ENCODE measurements at places on chromosomes 12 and 14.

DNA sequence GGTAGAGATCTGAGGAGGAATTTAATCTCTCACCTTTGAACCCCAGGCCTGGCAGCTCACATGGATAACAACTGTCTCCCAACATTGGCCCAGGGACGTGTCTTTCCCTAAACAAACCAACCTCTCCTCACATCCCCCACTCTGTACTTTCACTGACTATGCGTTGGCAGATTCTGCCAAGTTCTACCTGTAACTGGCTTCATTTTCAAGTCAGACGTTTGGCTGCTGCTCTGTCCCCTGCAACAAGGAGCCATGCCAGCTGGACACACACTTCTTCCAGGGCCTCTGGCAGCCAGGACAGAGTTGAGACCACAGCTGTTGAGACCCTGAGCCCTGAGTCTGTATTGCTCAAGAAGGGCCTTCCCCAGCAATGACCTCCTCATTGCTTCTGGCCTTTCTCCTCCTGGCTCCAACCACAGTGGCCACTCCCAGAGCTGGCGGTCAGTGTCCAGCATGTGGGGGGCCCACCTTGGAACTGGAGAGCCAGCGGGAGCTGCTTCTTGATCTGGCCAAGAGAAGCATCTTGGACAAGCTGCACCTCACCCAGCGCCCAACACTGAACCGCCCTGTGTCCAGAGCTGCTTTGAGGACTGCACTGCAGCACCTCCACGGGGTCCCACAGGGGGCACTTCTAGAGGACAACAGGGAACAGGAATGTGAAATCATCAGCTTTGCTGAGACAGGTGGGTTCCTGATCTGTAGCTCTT lies at the start of gene INHBC:
TSS of gene INHBC (plus strand) at position 268 of the 707 bp plus-strand sequence. CDS start at position 371, 103 bp downstream.
- no peak for DNase-seq

GRCh38 chr14:105907276-105907675 lies 380.9 kb downstream of the TMEM121 start:
- DNase-seq, result no peak

GRCh38 chr12:94717108-94717507 lies 66.8 kb upstream of the TMCC3 start:
- no peak for DNase-seq

DNA sequence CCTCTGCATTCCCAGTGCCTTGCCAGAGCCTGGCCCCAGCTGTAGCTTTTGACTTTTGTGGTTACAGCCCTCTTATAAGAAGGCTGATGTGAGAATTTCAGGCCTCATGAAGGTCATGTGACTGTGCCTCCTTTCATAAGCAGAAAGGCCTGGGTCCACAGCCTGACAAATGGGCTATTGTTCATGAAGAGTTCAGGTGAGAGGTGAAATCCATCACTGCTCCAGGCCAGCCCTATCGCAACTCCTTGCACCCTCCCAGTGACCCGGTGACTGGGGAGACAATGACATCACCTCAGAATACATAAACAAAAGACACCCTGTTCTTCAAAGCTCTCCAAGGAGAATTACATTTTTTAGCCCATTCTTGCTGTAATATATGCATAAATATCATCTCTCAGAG lies 321.5 kb downstream of the PCNX1 start:
- DNase-seq, result no peak

DNA sequence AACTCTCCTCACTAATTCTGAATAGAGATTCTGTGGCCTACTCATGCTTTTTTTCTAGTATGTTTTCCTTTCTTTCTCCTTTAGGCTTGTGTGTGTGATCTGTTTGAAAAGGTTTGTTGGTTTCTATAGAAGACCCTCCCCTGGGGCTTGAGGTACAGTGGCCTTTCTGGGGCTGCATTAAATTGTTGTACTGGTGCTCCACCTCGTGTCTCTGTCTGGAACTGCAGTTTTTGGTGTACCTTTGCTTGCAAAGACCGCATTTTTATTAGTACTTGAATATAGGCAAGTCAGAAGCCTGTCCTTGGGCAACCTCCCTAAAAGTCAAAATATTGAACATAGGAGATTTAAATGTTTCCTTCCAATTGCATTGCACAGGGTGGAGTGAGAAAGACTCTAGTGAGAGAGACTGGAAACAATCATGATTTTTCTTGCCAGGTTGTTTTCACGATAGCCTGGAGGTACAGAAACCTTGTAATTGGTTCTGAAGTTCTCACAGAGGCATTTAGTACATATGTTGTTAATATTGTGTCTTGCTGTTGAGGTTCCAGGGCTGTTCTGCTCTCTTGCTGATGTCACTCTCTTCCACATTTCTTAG lies 39.0 kb downstream of the SLCO1B1 start:
- no peak for DNase-seq

- DNase-seq, result no peak
Measured at GRCh38 chr14:32761381-32761968, 177.2 kb upstream of the NPAS3 start.

GRCh38 chr12:107129315-107129930 lies 36.1 kb upstream of the CRY1 start:
- DNase-seq, result no peak

DNA sequence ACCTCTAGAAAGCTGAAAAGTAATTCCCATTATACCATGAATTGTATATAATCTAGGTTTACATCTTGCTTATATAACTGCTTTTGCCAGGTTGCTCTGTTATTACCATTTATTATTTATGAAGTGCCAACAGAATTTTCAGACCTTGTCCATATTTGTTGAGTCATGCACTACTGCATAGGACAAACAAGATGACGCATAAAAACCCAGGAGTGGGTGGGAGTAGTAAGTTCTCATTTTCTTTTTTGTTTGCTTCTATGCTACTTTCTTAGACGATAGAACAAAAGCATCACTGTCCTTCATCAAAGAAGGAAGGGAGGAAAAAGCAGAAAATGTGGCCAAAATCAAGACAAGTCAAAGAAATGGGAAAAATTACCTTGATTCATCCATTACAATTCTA lies 119.0 kb upstream of the RASSF8 start:
- no peak for DNase-seq

DNA sequence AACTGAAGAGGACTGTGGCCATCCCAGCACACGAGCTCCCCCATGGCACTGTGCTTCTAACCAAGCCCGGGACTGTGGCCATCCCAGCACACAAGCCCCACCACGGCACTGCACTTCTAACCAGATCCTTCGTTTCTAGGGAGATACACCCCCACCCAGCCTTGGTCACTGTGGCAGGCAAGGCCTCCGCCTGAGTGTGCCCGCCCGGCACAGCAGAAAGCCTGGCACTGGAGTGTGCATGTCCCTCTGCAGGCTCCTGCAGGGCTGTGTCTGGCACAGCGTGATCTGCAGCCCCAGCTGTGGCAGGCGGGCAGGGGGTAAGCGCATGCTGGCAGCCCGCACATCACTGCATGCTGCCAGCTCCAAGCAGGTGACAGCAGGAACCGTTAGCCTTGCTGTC lies 49.8 kb downstream of the CCDC85C start:
- no peak for DNase-seq

DNA sequence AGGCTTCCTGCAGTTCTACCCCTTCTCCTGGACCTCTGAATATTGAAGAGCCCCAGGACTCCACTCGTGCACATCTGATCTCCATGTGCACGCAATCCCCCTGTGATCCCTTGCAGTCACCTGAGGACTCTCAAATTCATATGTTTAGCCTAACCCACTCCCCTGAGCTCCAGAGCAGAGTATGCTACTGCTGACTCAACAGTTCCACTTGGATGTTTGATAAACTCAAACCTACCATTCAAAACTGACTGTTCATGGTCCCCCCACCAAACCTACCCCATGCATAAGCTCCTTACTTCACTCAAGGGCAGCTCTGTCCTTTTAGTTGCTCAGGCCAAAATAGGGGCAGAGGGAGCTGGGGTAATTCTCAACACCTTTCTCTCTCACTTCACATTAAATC lies 96.0 kb downstream of the DNAI7 start:
- DNase-seq, result no peak

DNA sequence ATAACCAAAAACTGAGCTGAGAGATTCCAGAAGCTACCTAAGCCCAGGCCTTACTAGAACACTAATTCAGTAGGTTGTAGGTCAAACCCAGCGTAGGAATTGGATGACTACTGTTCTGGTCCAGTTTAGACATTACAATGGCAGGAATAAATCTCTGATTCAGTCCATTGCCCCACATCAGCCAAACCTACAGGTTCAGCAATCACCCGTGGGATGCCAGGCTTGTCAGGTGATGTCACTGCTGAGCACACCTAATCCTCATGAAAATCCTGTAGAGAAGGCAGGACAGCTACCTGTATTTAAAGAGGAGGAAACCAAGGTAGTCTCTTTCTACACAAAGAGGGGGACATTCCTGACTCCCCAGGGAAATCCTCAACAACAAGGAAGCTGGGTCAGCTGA lies 63.7 kb downstream of the RFX4 start:
- DNase-seq, result no peak

- no peak for DNase-seq
Measured at GRCh38 chr14:60616461-60616959, 32.8 kb downstream of the SIX1 start.

DNA sequence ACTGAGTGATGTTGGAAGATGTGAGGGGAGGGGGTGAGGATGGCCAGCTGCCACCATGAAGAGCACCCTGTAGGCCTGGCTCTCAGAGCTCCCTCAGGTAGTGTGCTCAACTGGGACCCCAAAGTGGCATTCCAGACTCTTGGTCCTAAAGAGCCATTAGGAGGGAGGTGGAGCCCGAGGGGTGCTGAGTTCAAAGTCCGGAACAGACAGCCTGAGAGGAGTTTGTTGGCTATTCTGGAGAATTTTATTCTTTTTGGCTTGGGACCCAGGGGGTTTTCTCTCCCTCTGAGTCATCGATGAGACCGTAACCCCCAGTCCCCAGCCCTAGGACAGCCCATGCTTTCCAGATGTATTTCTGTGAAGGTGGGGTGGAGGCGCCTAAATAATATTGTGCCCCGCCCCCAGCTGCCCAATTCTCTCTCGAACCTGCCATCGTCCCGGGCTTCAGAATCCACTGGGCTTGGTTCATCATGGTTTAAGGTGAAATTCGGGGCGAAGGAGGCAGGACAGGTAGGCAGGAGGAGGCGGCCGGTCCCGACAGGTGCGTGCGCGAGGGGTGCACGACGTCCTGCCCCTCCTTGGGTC lies 690 bp upstream of the RBP5 start:
- DNase-seq, result no peak

DNA sequence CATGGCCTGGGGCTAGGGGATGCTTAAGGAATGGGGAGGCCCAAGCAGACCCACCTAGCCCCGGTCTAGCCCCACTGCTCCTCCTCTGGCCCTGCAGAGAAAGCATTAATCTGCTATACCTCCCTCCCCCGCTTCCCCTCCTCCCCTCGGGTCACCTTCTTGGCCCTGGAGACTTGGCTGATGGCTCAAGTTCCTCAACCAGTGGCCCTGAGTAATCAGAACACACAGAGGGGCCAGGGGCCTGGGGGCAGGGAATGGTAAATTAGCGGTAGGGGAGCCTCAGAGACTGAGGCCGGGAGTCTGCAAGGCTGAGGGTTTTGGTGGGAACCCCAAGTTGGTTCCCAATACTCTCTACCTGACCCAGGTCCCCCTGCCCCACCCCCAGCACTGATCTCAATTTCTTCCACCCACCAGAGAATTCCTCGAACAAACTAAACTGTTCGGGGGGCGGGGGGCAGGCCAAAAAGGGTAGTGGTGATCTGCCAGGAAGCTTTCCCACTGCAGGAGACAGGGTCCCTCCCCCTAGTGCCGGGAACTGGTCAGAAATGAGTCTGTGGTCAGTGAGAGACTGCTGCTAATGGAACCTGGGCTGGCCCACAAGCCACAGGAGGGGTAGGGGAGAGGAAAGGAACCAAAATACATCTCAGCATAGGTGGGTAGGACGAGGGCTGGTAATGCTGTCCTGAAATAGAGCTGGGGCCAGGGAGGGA lies 12.8 kb upstream of the SMARCD1 start:
- no peak for DNase-seq

DNA sequence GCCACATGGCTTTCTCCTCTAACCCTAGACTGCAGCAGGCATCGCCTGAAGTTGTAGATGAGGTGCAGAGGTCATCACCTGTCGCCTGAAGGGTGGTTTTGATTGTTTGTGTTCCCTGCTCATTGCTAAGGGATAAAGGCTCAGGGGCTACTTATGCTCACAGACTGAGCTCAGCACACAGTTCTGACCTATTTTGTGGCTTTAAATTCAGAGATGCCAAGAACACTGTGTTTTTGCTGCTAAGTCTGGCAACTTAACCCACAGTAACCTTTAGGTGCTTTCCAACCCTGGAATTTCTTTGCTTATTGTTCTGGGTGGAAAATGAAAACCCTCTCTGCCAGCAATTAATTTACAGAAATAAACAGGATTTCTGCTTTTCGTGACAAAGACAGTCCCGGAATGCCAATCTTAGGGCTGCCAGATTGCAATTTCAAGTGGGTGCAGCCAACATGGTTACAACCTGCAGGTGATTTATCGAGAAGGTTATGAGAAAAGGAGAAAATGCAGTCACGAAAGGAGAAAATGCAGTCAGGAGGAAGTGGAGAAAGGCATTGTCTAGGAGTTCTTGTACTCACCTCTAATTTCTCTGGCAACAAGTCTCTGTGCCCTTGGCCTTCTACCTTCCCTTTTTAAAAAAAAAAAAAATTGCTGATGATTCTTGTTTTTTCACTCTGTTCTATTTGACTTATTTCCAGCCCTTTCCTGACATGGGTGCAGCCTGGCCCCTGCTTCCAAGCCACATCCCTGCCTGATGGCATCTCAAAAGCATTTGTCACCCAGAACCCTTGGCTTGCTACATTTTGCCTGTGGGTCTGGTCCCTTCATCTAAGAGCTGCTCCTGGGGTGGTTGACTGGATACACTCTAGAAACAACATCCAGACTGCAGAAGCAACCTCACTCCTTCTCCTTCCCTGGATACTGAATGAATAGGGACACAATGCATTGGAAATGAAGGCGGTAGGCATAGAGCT lies 23.3 kb downstream of the NPC2 start:
- DNase-seq, result no peak
